ENCODE measurements at places on chromosomes 13 and 19. TPM values are rescaled to one million over a fixed set of nuclear protein-coding genes. Genes with fewer than 3 reads are reported as not detected.

The TMPRSS9 gene
- not detected for total RNA-seq

The ZNF526 gene
- 6.3 TPM for total RNA-seq

The ZNF69 gene
- total RNA-seq, result 4.4 TPM

DNA sequence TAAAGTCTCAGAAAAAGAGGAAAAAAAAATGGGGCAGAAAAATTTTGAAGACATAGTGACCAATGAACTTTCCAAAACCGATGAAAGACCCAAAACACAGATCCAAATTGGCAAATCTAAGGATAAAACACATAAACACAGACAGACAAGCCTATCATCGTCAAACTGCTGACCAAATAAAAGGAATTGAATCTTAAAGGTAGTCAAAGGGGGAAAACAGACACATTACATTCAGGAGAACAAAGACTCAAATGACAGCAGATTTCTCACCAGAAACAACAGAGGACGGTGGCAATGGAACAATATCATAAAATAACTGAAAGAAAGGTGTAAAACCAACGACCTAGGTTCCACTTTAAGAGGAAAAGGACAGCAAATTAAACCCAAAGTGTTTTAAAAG, 10.2 kb downstream of the RBM26 start:
- DNase-seq, result no peak

The C5AR1 gene
- 3.2 TPM for total RNA-seq

The LILRA5 gene
- total RNA-seq, result 0.70 TPM

The PTGER1 gene
- 0.31 TPM for total RNA-seq
